CD8-positive, alpha-beta memory T cell (primary cell): ENCODE measurements at places on chromosomes 12 and 14.

GRCh38 chr12:105233041-105233905 lies 2.7 kb downstream of the APPL2 start:
- no peak for DNase-seq

GRCh38 chr14:79090641-79091180 lies 920.5 kb downstream of the NRXN3 start:
- DNase-seq, result no peak

DNA sequence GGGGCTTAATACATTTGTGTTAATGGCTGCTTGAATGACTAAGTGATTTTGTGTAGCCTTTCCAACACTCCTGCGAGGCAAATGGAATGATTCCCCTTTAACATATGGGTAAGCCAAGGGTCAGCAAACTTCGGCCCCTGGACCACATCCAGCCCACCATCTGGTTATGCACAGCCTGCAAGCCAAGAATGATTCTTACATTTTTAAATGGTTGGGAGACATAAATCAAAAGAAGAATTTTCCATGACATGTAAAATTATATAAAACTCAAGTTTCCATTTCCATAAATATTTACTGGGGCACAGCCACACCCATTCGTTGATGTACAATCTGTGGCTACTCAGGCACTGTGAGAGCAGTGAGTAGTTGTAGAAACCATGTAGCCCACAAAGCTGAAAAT lies 9.0 kb downstream of the SLC8B1 start:
- DNase-seq, result no peak

GRCh38 chr12:49552014-49552413 lies 13.2 kb downstream of the KCNH3 start:
- no peak for DNase-seq

GRCh38 chr14:72513965-72514659 lies 379.8 kb downstream of the DPF3 start:
- DNase-seq, result no peak

DNA sequence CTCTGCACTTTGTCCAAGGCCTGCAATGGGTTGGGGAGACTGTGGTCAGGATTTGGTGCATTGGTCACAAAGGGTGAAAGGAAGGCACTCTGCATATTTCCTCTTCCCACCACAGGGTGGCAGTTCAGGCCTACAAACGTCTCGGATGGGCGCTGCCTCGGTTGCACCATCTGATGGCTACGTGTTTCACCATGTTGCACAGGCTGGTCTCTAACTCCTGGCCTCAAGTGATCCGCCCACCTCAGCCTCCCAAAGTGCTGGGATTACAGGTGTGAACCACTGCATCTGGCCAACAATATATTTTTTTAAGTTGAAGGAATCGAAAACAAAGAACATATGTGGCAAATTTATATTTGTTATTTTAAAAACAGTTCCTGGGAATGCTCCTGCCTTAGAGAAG lies 35.1 kb downstream of the TMBIM6 start:
- DNase-seq, result peak; percentile 8

DNA sequence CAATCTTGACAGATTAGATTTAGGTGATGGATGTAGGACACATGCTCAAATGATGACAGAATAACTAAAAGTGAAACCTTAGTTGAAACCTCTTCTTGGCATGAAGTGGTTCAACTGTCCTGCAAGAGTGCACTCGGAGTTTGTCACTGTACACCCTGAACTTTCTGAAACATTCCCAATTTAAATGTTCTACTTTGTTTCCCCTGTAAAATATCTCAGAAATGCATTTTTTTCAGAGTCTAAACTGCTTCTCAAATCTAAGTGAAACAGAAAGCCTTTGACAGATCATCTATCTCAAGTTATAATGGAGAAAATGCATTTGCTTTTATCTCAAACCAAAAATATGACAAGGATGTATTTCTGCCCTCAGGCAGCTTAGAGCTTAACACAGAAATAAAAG lies 66.0 kb downstream of the BHLHE41 start:
- DNase-seq, result no peak

DNA sequence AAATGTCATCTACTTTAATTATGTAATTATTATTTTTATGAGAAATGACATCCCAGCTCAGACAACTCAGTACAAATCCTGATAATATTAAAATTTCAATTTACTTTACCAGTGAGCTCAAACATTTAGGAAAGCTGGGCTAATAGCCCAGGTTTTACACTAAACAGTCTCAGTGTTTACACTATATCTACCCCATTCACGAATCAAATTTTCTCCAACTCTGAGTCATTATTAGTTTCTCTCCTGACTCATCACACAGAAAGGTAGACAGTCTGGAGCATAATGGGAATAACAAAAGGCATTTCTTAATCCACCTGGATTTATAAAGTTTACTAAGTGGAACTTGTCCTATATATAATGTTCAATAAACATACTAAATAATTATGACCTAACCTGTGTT lies 5.7 kb downstream of the PAWR start:
- DNase-seq, result no peak

DNA sequence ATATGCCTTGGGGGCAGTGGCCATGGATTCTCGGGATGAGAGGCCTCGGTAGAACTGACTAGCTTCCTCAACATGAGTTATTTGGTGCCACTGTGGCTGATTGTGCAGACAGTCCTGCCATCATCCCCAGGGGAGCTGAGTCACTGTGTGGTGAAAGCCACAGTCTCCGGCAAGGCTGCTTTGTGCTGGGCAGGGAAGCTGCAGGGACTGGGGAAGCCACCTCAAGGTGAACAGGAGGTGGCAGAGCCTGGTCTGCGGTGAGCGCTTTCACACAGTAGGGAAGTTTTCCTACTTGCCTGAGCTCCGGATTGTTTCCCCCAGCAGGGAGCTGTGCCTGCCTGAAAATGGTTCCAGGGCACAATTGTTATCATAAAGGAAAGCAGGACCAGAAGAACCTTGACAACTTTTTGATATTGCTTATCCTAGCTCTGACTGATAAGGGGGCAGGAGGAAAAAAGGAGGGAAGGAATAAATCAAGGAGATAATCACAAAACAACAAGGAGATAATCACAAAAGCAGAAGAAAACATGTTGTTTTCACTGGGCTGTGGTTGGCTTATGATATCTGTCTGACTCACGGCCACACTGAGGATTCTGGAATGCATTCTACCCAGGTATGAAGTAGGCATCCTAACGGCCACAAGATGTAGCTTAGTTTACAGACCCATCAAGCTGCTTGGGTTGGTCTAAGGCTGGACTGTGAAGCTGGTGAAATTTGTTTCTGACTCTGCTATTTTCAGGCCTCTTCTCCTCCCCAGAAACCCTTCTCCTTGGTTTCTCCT lies 32.2 kb upstream of the GNG2 start:
- DNase-seq, result peak; percentile 80

GRCh38 chr12:116650585-116651087 lies 87.2 kb downstream of the SPRING1 start:
- DNase-seq, result no peak

- DNase-seq, result peak; percentile 46
Measured at GRCh38 chr12:6336079-6336888, 5.6 kb downstream of the TNFRSF1A start.

GRCh38 chr12:48788854-48789775 lies at the start of gene ADCY6:
Gene ADCY6, minus strand, starts transcription at chr12:48789089. Its CDS starts 5,655 bp downstream, at chr12:48783434.
- DNase-seq, result no peak

DNA sequence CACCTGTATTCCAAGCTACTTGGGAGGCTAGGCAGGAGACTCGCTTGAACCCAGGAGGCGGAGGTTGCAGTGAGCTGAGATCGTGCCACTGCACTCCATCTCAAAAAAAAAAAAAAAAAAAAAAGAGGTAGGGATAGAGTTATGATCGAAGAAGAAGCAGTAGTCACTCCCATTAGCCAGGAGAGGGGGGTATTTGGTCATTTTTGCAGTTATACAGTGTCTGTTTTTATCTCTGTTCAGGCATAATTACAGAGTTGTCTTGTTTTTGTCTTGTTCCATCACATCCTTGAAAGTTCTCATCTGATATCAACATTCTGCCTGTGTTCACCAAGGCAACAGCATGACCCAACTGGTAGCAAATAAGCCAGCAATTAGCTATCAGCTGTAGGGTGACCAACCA lies 98.5 kb upstream of the TMPO start:
- DNase-seq, result no peak

DNA sequence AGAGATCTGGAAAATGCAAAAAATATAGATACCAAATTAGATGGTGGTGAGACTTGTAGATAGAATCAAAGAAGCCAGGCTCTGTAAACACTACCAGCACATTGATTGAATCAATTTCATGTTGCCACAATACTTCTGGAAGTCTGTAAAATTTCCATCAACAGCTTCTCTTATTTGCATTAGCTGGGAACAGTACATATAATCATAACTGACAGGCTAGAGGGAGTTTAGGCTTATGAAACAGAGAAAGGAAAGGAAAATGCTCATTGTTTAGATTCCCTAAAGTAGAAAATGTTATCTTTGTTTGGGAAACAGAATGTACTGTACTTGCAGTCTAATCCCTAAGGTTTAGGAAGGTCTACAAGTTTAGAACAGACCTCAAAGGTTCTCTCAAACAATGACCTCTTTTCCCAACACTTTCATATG lies 335.2 kb downstream of the CEP128 start:
- no peak for DNase-seq

GRCh38 chr12:132218915-132219314 lies 74.7 kb downstream of the NOC4L start:
- DNase-seq, result peak; percentile 27

DNA sequence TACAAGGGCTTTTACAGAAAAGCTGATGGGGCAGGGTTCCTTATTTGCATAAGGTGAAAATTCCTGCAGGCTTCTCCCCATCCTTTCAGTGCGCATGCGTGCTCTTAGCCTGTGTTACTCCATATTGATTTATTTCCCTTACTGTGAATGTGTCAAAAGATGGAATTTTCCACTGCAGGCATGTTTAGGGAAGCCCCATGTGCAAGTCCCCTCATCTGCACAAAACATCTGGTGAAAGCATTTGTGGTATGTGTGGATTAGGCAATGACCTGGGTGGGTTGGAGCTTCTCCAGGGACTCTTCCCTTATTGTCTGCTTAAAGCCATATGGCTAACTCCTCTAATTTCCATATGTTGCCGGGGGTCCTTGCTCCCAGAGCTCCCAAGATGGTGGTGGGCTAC lies 912.7 kb upstream of the LRFN5 start:
- DNase-seq, result no peak

DNA sequence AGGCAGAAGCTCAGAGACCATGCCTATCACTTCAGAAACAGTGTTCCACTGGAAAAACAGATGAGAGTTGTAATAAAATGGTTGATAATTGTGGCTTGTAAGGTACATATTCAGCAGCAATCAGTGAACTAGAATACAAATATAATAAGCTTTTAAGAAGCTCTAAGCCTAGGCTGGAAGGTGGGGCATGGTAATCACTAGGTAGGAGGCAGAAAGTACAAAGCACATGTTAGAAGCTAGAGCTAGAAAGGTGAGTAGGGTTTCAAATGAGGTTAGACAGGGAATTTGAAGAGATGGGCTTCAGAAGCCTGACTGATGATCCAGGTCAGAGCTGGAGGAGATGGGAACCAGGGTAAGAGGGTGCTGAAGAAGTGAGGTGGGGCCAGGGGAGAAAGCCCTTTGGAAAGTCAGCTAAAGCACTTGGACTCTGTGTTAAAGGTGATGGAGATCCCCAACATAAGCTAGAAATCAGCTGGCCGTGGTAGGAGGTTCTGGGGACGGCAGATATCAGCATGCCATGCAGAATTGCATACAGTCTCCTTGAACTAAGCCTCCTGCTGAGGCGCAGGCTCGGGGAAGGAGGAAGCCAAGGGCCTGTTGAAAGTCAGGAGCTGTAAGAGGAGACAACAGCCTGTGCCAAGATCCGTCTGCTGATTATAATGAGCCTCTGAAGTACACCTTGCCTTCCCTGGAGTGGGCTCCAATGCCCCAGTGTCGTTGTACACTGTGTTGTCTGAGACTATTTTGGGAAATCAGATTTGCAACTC lies 659.4 kb downstream of the BCL11B start:
- no peak for DNase-seq

DNA sequence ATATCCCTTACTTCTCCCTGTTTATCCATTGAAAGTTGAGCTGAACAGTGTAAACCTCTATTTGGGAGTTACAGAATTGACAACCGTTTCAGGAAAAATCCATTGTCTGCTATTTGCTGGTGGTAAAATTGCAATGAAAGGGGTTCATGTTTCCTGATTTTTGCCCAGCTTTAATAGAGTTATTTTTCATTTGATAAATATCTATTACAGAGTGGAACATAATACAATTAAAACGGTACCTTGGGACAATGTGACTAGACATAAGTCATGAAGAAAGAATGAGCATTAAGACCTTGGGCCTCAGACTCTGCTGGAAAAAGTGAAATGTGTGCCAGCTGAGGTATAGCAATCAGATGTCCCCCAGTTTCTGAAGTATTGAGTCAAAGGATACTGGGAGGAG lies 13.1 kb downstream of the PTPRR start:
- no peak for DNase-seq

- no peak for DNase-seq
Measured at GRCh38 chr14:85426068-85426935, 103.6 kb upstream of the FLRT2 start.

GRCh38 chr14:76267322-76268046 lies 108.5 kb upstream of the ESRRB start:
- DNase-seq, result no peak

GRCh38 chr12:67509666-67510386 lies 138.7 kb upstream of the DYRK2 start:
- DNase-seq, result no peak

DNA sequence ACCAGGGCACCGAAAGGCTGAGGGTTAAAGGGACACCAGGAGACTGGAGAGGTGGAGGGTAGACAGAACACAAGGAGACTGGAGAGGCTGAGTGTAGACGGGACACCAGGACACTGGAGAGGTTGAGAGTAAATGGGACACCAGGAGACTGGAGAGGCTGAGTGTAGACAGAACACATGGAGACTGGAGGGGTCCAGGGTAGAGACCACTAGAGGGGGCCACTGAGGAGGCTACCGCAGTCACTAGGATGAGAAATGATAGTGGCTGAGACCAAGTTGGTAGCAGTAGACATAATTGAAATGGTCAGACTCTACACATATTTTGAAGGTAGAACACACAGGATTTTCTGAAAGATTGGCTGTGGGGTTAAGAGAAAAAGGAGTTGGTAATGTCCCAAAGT lies 68.2 kb downstream of the PAH start:
- DNase-seq, result no peak

DNA sequence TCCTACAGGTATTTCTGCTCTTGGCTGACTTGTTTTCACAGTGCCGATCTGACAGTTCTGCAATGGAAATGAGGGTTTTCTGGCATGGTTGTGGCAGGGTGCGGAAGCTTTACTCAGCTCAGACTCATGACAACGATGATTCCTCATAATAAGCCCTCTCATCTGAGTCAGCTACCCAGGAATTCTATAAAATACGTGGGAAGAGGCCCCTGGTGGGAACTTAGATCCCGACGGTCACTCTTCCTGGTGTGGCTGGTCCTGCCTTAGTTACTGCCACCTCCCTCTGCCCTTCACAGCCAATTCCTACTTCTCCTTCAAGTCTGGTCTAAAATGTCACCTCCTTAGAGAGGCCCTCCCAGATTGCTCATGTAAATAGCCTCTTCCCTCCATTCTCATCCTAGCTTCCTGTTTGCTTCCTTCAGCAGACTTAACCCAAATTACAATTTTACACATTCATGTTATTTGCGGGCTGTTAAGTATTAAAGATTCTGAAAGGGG lies 104.2 kb upstream of the MAP1LC3B2 start:
- no peak for DNase-seq

GRCh38 chr12:77102691-77103090 lies 37.3 kb upstream of the E2F7 start:
- no peak for DNase-seq
